ENCODE measurements at places on chromosomes 2 and 18. TPM values are rescaled to one million over a fixed set of nuclear protein-coding genes. Genes with fewer than 3 reads are reported as not detected.

DNA sequence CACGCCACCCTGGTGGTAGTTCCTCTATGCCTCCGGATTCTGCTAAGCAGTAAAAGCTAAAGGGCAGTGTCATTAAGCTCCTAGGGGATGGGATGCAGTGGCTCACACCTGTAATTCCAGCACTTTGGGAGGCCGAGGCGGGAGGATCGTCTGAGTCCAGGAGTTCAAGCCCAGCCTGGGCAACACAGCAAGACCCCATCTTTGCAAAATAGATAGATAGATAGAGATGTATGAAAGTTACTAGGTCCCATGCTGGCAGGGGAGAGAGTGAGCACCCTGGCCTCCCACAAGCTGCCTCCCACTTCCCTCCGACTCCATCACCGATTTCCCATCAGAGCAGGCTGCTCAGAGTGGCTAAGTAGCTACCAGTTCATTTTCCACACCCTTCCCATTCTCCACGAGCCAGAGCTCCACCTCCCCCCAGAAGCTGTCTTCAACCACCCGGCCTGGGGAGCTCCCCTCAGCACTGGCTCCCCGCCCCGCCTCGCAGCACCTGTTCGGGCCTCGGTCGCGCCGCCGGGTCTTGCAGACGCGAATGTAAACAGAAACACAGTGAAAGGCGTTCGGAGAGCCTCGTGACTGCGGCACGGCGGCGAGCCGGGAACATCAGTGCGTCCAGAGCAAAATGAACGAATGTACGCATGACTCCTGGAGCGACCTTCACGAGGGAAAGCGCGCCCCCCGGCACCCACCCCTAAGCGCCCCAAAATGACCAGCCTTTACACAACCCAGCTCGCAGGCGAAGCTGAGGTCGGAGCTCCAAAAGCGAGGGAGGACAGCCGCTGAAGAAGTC lies 598 bp upstream of the CEP68 start:
- no peak for DNase-seq

GRCh38 chr2:154391051-154391450 lies 307.4 kb upstream of the KCNJ3 start:
- DNase-seq: no peak

Gene RGPD3
- 0.30 TPM for total RNA-seq

GRCh38 chr2:172464400-172465129 lies 37.2 kb downstream of the ITGA6 start:
- no peak for DNase-seq

- DNase-seq: no peak
Measured at GRCh38 chr18:31044926-31045325, 2.4 kb upstream of the DSC3 start.

Measured in lower leg skin (tissue), 4 donors.